ENCODE measurements at places on chromosomes 12 and 14.

DNA sequence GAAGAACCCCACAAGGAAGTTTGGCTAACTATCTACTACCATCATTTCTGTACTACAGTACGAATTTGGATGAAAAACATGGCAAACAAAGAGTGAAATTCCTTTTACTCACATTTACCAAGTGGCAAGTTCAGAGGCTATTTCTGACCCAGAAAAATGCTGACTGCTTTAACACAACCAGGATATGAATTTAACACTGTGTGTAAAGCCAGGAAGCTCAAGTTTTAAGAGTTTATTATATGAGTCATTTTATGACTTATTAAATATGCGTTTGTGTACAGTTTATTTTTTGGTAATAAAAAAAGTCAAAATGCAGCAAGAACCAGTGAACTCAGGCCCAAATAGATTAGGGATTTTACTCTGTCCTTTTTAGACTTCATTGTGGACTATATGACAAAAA lies 58.4 kb upstream of the STAC3 start:
- peak; percentile 60 for DNase-seq

GRCh38 chr12:40011775-40012129 lies 94.1 kb downstream of the SLC2A13 start:
- no peak for DNase-seq

DNA sequence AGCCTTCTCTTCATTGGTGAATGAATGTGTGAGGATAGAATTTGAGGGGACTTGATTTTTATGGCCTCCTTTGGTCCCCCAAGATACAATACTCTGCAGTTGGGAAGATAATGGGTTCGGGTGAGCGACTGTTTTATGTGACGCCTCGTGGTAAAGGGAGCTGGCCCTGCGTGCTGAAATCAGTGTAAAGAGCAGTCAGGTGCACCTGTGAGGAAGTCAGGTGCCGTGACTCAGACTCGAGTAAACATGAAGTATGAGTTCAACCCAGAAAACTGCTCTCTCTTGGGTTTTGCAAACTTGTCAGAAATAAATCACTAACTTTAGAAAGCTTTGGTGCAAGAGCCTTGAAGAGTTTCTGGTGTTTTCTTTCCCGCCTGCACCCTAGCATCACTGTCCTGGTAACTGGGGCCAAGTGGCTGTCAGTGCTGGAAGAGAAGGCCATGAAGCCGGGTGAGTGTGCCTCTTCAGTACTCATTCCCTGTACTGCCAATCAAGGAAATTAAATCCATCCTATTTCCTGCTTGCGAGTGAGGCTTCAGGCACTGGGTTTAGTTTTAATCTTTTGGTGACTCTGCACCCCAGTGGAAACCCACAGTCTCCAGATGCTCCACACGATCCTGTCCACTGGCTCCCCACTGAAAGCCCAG lies 59.2 kb downstream of the AACS start:
- no peak for DNase-seq

DNA sequence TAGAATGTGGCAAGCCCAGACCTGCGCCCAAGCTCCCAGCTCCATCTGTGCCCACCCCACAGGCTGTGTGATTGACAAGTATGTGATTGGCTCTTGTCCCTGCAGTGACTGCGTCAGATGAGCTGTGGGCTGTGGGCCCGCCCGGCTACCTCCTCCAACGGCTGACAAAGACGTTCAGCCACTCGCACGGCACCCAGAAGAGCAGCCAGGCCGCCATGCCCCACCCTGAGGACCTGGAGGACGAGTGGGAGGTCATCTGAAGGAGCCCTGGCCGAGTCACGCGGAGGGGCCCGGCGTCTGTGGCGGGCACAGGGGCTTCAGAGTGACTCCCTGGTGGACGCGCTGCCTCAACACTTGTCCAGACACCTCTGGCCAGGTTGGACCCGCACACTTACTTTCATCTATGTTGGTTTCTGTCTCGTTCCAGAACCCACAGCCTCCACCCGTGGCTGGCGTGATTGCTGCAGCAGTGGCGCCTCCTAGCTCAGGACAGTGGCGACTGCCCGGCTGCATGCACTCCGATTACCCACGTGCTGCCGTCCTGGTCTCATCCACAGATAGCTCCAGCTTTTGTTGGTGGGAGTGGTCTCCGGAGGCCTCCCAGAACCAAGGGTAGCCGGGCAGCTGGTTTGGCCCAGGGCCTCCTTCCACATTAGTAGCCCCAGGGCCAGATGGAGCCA lies 11.4 kb downstream of the ANKRD9 start:
- no peak for DNase-seq

GRCh38 chr12:12521044-12521485 lies 41.6 kb downstream of the DUSP16 start:
- no peak for DNase-seq

- DNase-seq, result no peak
Observed at GRCh38 chr12:102478405-102479098, 1.8 kb downstream of the IGF1 start.

DNA sequence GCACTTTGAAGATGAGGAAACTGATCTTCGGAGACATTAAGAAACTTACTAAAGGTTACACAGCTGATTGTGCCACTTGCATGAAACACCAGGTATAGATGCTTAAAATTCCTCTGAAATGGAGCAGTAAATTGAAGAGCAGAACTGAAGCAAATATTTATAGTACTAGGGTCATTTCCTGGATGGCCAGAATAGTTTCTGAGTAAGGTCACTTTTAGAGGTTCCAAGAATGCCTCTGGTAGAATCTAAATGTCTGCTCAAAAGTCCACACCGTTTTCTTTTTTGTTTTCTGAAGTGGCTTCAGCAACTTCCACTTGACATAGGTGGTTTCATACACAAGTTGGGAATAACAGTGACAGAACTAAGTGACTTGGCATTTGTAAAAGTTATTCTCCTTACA lies 19.4 kb downstream of the TPH2 start:
- no peak for DNase-seq

- no peak for DNase-seq
Observed at GRCh38 chr14:89201645-89202044, 215.4 kb downstream of the FOXN3 start.

GRCh38 chr14:24705840-24706239 lies 71.8 kb upstream of the GZMB start:
- no peak for DNase-seq

- DNase-seq, result no peak
Observed at GRCh38 chr12:70319605-70320004, 46.5 kb upstream of the KCNMB4 start.

DNA sequence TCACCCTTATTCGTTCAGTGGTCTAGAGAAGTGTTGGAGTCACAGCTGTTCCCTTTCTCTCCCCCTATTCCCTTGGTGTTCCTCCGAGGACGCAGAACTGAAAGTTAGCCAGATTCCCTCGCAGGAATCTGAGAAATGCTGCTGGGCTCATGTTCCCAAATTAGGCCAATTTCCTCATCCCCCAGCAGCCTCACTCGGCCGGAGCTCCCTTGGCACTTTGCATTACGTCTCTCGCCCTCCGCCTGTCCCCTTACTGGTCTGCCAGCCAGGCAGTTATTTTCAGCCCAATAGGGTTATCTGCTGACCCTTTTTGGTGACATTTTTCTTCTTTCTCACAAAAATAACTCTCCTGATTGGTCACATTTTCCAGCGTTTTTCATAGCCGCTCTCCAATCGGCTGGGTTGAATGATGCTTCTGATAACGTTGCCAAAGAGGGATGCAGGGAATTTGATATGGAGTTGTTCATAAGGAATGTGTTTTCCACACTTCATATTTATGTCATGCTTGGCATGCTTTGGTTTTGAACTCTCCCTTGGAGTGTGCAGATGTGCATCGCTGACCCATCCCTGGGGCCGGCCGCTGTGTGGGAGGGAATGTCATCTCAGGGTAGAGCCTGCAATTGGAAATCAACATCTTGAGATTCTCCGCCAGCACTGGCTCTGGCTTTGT lies 9.9 kb downstream of the IFT43 start:
- no peak for DNase-seq

DNA sequence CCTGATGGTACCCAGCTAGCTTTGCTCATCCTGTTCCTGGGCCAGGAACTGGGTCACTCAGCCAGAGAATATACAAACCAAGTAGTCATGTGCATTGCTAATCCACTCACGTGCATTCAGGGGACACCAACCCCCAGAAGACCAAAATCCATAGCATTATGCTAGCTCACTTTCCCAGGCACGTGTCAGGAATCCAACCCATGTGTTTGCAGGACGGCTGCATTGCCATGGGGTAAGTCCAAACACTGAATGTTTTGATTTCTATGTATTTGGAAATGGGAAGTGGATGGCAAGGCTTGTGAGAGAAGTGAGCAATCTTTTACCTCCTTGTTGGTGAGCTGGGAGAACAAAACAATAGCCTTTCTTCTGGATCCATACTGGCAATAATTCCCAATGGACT lies 87.1 kb upstream of the FOXN3 start:
- no peak for DNase-seq

DNA sequence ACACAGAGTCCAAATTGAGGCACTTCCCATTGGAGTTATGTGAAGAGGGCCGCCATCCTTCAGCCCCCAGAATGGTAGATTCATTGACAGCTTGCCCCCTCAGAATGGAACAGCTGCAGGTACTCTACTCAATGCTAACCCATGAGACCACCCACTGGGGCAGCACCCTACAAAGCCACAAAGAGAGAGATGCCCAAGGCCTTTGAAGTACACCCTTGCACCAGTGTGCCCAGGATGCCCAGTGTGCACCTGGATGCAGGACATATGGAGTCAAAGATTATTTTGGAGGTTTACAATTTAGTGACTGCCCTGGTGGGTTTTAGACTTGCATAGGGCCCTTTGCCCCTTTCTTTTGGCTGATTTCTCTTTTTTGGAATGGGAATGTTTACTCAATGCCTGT lies 933.9 kb downstream of the SLC16A7 start:
- no peak for DNase-seq

DNA sequence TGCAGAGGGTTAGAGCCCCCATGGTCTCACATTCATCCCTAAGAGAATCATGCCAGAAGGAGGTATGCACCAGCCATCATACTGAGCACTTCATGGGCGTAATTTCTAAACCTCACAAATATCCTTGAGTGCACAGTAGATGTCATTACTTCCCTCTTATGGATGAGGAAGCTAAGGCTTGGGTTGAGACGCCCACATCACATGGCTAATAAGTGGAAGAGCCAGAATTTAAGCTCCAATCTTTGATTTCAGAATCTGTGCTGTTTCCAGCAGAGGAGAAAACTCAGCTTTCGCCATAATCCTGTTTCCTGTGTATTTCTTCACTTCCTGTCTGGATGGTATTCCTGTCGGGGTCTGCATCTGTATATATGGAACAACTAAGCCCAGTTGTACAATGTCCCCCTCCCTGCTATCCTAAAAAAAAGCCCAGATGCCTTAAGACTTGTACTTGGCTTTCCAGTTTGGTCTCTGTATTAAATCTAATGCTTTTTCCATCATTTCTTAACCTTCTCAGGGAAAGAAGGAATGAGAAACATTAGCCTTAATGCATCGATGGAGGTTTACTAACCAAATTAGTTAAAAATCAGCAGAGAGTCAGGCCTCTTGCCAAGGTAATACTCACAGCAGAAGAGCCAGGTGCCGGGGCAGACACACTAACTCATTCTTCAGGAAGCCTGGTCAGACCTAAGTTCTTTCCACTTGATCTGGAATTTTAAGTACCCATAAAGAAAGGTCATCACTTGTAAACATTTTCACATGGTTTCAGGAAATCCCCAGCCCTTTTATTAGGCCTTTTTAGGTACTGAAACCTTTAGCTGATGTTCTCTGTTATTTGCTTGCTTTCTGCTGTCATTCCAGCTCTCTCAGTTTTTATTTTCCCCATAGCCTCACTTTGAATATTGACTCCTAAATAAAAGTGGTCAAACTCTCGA lies 5.3 kb downstream of the ISCU start:
- no peak for DNase-seq

DNA sequence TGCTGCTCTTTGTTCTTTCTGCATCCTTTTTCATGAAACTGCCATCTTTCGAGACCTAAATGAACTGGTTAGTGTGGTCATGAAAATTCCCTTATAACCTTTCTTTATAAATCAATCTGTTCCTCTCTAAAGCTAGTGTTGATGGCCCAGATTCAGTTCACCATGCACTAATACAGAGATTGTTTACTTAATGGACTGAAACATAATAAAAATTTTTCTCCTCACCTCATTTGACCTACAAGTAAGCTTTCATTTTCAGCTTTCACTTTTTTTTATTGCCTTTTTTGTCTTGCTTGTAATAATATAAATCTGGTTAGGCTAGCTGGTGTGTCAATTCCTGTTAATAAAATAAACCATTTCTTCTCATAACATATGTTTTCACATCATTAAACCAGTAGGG lies 183.8 kb downstream of the CCDC59 start:
- no peak for DNase-seq

DNA sequence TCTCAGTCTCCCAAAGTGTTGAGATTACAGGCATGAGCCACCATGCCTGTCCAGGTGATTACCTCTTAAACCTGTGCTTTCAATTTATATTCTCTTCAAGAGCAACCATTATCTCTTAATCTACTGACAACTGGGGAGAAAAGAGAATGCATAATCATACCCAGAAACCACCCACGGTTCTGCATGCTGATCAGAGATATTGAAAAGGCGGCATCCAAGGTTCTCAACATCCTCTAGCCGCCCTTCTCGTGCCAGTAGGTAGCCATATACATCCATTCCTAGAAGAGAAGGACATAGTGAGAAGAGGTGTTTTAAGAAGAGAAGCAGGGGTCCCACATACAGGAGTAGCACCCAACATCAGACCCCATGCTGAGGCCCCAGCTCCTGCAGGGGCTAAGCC lies 20.8 kb downstream of the ANAPC7 start:
- DNase-seq, result no peak

GRCh38 chr12:5243014-5243413 lies 188.9 kb upstream of the NTF3 start:
- no peak for DNase-seq

DNA sequence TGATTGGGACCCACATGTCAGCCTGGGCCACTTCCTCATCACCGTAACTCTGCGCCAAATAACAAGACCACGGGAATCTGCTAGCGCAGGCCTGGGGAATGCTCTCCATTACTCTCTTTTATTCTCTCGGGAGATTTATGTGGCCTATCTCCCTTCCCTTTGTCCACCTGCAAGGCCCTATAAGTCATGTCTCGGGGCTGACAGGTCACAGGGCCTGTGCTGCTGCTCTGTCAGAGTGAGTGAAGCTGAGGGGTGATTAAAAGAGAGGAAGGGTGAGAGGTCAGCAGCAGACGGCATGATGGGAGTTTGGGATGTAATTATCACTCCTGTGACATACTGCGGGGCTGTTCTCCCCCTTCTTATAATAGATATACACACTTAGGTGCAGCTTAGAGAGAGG lies 26.2 kb upstream of the GPATCH2L start:
- DNase-seq, result no peak

- no peak for DNase-seq
Observed at GRCh38 chr12:123531091-123531490, 2.4 kb downstream of the RILPL1 start.

- no peak for DNase-seq
Observed at GRCh38 chr14:94880876-94881275, 111.0 kb upstream of the GSC start.

GRCh38 chr14:45135156-45135555 lies 574 bp upstream of the FANCM start:
- no peak for DNase-seq
